Nucleus accumbens (tissue), 56 donors: ENCODE measurements at places on chromosomes 7 and 10.

DNA sequence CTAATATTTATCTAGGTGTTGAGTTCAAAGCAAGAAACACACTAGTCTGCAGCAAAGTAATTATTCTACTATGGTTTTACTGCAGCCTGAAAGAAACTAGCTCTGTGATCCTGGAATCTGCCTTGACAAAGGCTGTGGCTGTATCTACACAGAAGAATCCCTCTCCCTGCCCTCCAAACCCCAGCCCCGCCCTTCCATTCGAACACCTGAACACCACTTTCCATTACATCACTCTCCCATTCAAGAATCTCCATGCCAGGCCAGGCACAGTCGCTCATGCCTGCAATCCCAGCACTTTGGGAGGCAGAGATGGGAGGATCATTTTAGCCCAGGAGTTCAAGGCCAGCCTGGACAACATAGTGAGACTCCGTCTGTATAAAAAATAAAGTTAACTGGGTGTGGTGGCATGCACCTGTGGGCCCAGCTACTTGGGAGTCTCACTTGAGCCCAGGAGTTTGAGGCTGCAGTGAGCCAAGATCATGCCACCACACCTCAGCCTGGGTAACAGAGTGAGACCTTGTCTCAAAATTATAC is 23.3 kb downstream of the LRRC20 start:
- DNase-seq = no peak

DNA sequence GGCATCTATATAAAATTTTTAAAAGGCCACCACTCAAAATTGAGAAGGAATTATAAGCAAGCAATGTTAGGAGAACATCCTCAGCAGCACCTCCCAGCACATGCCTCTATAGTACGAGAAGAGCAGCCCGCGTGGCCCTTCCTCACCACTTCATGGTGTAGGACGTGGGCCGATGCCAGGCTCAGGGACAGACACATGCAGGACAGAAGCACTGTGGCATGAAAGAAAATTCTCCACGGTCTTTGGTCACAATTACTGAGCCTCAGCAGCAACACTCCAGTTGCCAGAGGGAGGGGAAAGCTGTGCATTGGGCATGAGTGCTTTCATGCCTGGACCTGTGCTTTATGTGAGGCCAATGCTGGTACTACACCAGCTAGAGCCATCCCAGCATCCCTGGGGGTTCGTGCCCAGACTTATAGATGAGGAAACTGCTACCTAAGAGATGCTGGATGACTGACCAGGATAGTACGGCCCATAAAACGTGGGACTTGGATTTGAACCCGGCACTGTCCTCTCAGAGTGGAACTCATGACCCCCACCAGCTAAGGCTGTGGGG is 164.7 kb downstream of the ADAM12 start:
- no peak for DNase-seq

GRCh38 chr7:55992346-55992745 is 28.0 kb downstream of the NIPSNAP2 start:
- DNase-seq = no peak

DNA sequence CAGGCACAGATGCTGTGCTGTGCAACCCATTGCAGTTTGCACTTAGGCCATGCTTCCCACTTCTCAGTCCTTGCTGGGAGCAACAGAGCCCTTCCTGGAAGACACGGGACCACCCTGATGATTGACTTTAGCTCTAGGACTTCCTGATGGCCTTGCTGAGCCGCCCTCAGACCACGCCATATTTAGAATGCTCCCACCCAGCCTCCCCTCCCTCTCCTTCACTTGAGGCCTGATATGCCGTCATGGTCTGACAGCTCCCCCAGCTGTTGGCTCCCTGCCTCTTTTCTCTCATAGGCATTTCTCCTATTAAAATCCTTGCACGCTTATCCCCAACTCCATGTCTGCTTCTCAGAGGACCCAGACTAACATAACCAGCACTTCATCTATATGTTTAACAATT is 29.4 kb upstream of the GATAD1 start:
- DNase-seq = no peak

- no peak for DNase-seq
Measured at GRCh38 chr7:66099232-66099550, 15.5 kb upstream of the CRCP start.

GRCh38 chr10:115898242-115898641 is 374.8 kb downstream of the GFRA1 start:
- no peak for DNase-seq

- no peak for DNase-seq
Measured at GRCh38 chr7:645606-646005, 80.9 kb upstream of the DNAAF5 start.

GRCh38 chr10:32408690-32409089 is 37.2 kb upstream of the CCDC7 start:
- DNase-seq = no peak
